ENCODE measurements at places on chromosomes 12 and 14.
A peak's percentile ranks its signal among the peaks of the same experiment; 100 is the strongest.

GRCh38 chr12:120599672-120600552, 18.7 kb upstream of the POP5 start:
- DNase-seq = no peak

- DNase-seq = no peak
Measured at GRCh38 chr12:69120354-69120753, 119.0 kb upstream of the CPSF6 start.

- no peak for DNase-seq
Measured at GRCh38 chr12:27871946-27872345, 91.9 kb upstream of the MANSC4 start.

GRCh38 chr14:56193347-56193746, 75.1 kb downstream of the PELI2 start:
- no peak for DNase-seq

GRCh38 chr12:46468160-46468559, 95.6 kb upstream of the SLC38A2 start:
- DNase-seq = no peak

DNA sequence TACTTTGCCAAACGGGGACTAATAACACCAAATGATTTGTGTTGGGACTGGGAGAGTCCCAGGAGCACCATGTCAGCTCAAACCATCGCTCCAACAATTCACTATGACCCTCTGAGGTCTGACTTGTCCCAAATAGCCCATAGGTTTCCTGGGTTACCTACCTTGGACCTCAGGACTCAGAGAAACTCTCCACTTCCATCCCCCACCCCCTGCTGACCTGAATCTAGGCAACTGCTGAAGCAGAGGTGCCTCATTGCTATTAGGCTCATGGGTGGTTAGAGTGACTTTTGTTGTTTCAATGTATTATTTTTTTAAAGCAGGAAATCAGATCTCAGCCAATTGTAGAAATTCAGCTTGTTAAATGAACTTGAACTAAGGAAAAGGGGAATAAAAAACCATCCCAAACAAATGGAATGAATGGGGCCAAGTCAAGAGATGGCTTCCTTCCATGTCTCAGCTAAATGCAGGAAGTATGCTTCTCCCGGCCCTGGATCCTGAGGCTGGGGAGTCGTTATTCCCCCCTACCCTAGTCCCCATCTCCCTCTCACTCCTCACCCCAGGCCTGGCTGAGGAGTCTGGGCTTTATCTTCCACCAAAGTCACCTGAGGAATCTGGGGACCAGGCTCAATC, 80.9 kb upstream of the SLC24A4 start:
- no peak for DNase-seq

DNA sequence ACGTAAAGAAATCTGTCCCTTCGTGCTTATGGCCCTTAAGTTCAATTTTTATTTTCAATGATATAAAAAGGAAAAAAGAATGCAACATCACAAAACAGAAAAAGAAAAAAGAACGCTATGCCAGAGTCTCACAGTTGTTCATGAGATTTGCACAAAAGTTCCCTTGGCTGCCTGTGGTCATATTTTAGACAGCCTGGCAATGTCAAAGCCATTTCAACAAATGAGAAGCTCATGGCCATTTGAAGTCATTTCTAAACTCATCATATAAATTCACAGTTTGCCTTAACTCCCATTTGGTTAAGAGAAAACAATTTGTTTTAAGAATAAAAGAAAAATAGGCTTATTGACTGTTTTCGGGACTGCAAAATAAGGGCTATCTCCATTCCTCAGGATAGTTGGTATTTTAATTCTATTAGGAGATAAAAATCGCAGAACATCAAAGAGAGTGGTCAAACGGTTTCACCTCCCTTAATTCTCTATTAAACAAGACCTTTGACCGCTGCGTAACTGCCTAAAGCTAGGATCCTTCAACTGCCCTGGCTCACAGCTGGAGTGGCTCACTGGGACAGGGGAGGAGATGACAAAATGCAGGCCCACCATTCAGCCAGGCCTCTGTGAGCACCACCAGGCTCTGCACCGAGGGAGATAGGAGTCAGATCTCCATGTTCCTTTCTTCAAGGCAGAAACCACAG, 119.2 kb upstream of the DAAM1 start:
- DNase-seq = no peak

GRCh38 chr12:111393700-111394300, 11.9 kb upstream of the SH2B3 start:
- no peak for DNase-seq

- DNase-seq = no peak
Measured at GRCh38 chr12:128191380-128191779, 75.6 kb upstream of the TMEM132C start.

- peak; percentile 77 for DNase-seq
Measured at GRCh38 chr12:31234955-31235867, 90.7 kb downstream of the SINHCAF start.

GRCh38 chr12:105775343-105775742, 363.4 kb downstream of the NUAK1 start:
- DNase-seq = no peak

GRCh38 chr14:59252772-59253500, 64.5 kb downstream of the DAAM1 start:
- DNase-seq = no peak

DNA sequence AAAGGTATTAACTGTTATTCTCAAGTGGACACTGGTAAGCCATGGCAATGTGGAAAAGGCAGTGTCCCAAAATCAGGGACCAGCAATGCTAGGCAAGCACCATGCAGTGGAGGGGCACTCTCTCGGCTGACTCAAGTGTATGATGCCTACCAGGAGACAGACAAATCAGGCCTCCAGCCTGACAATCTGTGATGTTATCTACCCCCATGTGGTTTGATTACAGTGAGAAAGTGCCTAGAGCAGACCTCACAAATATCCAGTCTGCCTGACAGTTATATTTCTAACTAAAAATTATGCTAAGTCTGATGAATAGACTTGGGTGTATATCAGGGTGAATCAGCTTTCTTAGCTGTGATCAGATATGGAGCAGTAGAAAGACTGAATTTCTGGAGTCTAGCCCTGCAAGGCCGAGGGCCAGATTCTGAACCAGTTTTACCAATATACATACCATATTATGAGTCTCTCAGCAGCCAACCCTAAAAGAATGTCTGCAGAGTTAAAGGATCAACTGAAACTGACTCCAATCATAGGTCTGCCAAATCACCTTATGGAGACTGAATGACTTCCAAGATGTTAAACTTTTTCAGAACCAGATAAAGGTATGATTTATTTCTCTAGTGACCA, 3.2 kb downstream of the PLBD1 start:
- DNase-seq = no peak

DNA sequence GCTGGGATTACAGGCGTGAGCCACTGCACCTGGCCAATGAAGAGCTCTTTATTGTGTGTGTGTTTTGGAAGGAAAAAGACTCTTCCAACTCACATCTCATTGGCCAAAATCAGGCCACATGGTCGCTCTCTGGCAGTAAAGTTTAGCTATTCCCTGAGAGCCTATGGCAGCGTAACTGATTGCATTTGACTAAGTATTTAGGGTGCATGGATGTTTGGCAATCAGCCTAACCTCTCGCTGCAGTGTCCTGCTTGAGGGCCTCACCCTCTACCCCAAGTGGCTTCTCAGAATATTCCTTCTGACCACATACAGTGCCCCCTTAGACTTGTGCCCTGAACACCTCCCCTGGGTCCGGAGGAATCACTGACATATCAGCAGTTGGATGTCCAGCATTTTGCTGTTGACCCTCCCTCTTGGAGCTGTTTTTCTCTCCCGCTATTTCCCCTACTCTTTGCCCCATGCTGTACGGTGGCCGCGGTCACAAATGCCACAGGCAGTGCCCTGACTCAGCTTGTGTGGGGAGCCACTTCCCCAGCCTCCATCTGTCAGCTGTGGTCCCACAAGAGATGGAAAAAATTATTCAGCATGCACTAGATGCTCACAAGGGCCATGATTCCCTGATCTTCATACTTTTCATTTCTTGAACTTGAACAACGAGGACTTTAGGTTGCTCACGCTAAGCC, 9.5 kb downstream of the PHETA1 start:
- no peak for DNase-seq

DNA sequence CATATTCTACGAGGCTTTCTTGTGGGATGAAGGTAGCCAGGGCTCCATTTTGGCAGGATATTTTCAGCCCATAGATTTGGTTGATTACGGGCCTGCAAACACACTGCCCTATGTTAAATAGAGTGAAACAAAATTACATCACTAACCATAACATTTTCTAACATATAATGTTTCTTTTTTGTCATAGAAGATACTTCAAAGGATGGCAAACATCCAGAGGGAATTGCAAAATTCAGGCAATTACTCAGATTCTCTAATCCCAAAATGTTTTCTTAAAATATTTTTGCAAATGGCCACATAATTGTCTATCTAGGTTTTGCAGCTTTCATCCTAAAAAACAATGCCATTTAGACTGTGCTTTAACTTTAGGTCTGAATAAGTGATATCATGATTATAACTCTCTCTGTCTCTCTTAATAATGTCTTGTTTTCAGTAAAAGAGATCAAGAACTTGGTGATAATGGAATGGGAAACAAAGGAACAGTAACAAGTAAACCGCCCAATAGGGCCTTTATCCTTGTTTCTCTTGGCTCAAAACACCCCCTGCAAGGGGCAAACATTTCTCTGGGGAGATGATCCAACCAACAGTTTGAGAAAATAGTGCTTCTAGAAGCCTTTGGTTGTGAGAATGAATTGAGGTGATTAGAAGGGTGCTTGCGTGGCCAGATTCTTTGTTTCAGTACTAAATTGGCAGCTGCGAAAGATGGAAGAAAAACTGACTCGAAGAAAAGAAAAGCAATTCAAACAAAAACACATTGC, 54.4 kb upstream of the BTG1 start:
- DNase-seq = no peak

- no peak for DNase-seq
Measured at GRCh38 chr12:127205781-127206555, 1061.0 kb upstream of the TMEM132C start.

All from NT2/D1 (cell line).